ENCODE measurements at places on chromosomes 7 and 10.
A peak's percentile ranks its signal among the peaks of the same experiment; 100 is the strongest.

DNA sequence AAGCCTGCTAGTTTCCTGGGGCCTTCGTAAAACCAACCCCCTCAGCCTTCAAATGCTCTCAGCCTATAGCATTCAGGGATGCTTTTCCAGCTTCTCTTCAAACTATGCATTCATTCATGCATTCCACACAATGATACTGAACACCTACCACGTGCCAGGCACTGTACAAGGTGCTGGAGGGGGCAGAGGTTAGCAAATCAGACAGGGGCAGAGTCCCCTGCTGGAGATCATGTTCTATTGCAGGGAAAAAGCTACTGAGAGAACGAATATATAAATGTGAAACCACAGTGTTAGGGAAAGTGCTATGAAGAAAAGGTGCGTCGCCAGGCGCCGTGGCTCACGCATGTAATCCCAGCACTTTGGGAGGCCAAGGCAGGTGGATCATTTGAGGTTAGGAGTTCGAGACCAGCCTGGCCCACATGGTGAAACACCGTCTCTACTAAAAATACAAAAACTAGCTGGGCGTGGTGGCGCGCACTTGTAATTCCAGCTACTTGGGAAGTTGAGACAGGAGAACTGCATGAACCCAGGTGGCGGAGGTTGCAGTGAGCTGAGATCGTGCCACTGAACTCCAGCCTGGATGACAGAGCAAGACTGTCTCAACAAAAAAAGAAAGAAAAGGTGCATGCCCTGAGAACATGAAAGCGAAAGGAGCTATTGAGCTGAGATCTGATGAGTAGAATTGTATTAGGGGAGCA lies 64.6 kb upstream of the CALN1 start:
- DNase-seq, result no peak

- DNase-seq, result no peak
Observed at GRCh38 chr7:108232076-108232475, 101.9 kb upstream of the LAMB4 start.

GRCh38 chr7:17965603-17966002 lies 25.3 kb upstream of the SNX13 start:
- no peak for DNase-seq

DNA sequence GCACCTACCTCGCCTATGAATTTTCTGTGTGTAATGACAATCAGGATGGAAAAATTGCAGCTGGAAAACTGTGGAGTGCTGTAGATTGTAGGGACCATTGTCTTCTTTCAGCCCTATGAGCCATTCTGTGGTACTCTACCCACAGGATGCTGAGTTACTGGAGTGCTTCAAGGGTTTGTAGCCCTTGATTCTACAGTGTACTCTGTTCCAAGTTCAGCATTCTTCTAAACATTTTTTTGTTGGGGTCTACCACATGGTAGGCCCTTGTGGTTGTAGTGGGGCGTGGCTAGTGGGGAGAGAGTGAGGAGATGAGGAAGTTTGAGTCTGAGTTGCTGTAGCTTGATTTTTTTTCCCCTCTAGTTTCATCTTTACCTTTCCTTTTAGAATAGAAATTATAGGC lies 33.5 kb downstream of the REEP3 start:
- DNase-seq, result peak; percentile 3

DNA sequence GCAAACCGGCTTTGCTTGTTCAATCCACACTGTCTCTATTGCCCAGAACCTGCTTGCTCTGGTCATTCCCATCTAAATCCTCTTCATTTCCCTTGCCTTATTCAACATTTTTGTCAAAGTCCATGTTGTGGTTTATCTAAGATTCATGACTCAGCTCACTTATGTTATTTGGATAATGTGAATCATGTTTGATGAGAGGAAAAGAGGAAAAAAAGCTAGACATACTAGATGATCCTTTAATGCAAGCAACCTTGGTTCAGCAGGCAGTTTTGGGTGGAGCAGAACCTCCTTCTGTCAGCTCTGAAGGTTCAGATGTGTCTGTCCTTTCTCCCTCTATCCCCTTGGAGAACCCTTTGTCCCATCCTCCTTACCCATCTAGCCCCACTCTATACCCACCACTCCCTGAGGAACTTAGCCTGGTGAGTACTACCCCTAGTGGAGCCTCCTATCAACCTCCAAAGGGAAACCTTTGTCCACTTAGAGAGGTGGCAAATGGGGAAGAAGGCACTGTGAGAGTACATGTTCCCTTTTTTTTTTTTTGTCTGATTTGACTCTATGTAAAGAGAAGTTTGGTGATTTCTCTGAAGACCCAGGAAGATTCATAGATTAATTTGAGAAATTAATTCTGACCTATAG lies 2.1 kb upstream of the SAMD9L start:
- no peak for DNase-seq

DNA sequence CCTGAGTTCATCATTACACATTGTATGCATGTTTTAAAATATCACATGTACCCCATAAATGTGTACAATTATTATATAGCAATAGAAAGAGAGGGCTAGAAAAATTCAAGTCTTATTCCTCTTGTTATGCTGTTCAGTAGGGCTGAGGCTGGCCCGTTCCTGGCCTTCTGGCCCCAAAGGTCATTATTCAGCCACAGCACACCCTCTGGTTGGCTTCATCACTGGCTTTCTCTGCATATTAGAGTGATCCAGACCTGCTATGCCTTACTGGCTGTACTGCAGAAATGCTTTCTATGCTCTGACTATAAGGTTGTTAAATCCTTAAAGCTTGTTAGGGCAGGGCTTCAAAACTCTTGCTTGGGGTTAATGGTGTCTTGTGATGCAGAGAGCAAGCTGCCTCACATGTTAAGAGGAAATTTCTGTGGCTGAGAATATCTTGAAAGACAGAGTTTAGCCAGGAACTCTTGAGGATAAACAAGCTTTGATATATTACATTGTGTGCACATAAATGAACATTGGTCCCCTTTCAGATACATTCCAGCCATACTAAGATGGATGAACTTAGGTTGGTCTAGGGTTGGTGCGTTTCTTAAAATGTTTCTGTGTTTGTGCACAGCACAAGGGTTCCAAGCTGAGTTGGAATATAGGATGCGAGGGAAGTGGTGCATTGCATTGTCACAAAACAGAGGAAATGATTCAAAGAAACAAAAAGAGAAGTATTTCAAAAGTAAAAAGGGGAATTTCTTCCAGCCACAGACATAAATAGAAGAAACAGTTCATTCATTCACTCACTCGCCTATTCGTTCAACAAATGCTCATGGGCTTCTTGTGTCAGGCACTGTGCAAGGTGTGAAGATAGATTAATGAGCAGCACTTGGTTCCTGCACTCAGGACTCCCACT lies 61.6 kb upstream of the WDR11 start:
- DNase-seq, result no peak

GRCh38 chr10:52897162-52897561 lies 124.6 kb upstream of the MBL2 start:
- no peak for DNase-seq

DNA sequence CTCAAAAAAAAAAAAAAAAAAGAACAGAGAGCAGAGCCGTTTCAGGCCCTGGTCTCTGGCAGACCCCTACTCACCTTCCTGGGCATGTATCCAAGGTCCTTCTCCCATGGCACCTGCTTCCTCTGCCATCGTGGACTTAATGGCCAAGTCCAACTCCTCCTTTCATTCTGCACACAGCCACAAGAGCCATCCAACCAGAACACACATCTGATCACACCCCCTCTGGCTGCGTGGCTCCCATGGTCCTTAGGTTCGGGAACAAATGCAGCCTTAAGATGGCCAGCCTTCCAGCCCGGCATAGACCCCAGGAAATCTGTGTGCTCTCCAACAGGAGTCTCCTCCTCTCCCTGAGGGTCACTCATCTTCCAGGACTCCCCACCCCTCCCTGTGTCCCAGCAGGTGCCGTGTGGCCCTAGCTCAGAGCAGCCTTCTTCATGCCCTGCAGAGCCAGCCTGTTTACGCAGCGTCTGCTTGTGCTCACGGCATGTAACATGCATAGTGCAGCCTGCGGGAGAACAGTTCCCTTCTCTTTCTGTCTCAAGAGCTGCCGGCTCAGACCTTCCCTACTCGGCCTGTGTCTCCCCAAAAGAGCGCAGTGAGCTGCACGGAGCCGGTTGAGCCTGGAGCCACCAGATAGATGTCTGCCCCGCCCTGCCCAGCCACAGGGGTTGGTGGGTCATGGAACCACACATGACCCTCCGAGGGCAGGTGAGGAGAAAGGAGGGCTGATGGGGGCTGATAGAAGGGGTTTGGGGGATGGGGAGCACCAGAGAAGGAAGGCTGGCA lies 157.3 kb downstream of the NRF1 start:
- no peak for DNase-seq

GRCh38 chr10:95745501-95745900 lies 10.5 kb upstream of the ENTPD1 start:
- no peak for DNase-seq

DNA sequence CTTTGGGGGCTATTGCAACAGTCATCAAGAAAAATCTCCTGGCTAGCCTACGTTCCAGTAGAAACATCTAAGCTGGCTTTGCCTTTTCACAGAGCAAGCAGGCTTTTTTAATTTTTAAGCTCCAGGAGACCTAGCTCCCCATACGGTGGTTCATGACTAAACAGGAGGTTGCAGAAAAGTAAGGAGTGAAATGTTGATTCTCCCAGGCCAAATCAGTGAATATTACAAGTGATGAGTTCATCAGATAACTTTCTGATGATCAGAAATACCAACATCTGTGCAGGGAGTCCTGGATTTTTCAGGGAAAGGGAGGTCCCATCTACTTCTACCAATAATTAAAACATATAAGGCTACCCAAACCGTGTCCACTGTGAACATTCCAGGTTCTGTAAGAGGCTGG lies 477.3 kb upstream of the CELF2 start:
- DNase-seq, result no peak

DNA sequence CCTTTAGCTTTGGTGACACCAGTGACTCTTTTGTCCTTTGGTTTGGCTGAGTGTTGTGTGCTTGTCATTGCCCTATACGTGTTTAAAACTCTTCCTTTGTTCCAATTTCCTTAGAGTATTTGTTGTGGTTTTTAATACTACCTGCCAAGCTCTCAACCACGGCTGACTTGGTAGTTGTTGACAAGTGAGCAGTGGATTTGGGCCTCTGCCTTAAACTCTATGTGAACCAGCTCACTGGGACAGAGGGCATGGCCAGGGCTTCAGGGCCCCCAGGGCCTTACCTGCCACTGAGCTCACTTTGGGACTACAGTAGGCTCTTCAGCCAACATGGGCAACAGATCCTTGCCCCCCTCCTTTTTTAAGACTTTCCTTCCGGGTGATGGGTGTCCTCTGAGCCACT lies 9.6 kb upstream of the DMBT1 start:
- no peak for DNase-seq

DNA sequence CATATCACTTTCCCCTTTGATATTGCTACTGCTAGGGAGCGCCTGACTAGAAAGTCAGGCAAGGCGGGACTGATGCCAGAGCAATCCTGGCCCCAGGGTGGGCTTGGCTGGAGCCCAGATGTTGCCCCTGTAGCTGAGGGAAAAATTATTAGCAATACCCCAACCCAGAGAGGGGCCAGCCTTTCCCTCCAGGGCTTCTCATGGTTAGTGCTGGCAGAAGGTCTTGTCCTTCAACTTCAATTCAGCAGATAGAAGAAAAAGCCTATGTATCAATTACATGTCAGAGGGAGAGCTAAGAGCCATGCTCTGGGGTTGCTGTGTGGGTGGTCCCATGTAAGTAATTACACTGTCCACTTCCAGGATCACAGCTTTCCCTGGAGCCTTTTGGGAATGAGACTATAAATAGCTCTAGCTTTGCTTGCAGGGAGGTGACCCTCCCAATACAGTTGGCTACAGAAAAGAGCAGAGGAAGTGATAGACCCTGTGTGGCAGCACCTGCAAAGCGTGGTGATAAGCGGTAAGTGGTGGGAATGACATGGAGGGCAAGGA lies 579.1 kb downstream of the CCSER2 start:
- no peak for DNase-seq

DNA sequence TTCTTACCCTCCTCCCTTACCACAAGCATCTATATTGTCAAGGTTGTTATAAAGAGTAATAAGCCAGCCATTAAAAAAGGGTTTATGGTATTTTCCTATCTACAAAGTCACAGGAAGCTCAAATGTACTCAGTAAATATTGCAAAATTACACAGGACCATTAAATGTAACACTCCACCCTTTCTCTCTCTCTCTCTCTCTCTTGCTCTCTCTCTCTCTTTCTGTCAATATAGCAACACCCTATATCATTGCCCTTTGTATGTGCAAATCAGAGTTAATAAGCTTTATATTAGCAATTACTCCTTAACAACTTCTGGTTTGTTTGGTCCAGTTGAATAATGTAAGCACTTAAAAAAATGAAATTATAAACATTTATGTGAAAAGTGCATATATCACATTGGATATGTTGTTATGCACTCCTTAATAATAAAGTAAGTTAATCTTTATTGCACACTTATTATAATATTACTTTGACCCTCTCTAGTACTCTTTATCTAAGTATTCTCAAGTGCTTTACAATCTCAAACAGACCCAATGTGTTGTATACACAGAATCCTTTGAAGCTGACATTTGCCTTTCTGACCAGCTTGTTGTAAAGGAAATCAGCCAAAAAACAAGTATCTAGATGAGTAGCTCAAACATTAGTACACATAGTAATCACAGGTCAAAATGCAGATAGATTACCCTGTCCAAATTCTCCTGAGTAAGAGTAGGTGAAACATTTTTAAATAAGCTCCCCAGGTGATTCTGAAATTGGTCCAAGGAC lies 93.2 kb downstream of the CFTR start:
- no peak for DNase-seq

- DNase-seq, result no peak
Observed at GRCh38 chr10:86651631-86652331, 2.6 kb upstream of the OPN4 start.

GRCh38 chr7:128110641-128111364 lies 79.6 kb upstream of the LRRC4 start:
- DNase-seq, result no peak

DNA sequence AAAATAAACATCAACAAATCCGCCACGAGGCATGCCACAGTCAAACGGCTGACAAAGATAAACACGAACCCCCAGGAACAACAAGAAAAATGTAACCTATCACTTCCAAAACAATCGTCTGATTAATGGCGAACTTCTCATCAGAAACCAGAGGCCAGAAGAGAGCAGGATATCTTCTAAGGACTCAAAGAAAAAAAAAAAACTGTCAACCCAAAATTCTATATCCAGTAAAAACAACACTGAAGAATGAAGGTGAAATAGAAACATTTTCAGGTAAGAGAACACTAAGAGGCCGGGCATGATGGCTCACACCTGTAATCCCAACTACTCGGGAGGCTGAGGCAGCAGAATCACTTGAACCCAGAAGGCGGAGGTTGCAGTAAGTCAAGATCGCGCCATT lies 54.3 kb downstream of the SLC29A4 start:
- no peak for DNase-seq

DNA sequence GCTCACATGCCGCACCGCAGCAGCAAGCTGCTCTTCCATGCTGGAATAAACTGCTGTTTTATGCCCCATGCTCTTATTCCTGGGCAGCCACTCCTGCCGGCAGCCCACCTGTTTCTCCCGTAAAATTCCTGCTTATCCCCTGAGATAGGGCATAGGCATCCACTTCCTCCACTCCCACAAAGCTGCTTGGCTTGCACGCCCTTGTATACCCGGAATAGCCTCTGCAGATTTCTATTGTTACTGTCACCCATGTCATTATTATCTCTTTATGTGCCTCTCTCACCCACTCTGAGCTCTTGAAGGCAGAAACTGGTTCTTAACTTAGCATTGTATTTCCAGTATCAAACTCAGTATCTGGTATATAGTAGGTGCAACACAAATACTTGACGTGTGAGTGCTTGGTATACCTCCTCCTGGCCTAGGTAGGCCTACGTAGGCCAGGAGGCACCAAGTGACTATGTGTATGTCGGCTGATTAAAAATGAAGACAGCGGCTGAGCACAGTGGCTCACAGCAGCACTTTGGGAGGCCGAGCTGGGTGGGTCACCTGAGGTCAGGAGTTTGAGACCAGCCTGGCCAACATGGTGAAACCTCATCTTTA lies 193.4 kb downstream of the CCDC3 start:
- no peak for DNase-seq

- DNase-seq, result no peak
Observed at GRCh38 chr10:43262902-43263466, 3.9 kb downstream of the RASGEF1A start.
